Stimulated activated CD4-positive, alpha-beta T cell treated with anti-CD3 and anti-CD28 coated beads, TNF-alpha, amount 100 ng/mL, for 48 hours (primary cell): ENCODE measurements at places on chromosomes 1 and 21.

GRCh38 chr21:36125512-36126207, 9.2 kb upstream of the CBR3 start:
- DNase-seq, result peak; percentile 31

GRCh38 chr1:84862810-84863251, 30.2 kb downstream of the LPAR3 start:
- no peak for DNase-seq

- no peak for DNase-seq
These were observed 20.2 kb downstream of the TMEM63A start for GRCh38 chr1:225861834-225862580.

DNA sequence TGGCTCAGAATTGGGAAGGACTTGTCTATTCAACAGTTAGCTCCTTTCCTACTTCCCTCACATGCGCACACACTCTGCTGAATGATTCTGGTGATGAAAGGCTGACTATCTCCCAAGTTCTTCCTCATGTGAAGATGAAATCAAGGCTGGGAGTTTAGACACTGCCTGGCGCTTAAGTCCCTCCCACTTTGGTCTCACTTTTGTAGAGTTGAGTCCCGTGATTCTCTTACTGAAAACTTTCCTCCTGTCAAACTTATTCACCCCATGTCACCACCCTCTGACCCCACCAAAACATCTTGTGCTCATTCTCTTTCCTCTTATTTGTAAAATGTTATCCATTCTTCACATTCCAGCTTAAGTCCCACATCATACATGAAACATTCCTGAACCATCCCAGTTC, 8.4 kb upstream of the MRPS6 start:
- DNase-seq, result no peak

DNA sequence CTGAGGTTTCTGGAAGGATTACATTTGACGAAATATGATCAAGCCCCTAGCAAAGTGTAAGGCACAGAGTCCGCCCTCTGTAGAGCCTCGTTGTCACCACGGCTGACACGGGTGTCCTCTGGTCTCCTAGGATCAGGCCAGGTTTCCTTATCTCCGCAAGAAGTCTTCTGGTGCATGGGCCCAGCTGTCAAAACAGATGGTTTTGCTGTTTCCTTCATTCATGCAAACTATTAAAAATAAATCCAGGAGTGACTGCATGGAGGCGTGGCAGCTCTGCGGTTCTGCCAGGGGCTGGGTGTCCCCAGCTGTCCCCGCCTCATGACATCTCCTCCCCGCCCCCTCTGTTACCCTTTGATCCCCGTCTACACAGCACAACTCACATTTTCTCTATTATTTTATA, 209.0 kb downstream of the DYRK1A start:
- DNase-seq, result no peak
